IPS DF 6.9 (cell line): ENCODE measurements at places on chromosomes 2 and 18.

DNA sequence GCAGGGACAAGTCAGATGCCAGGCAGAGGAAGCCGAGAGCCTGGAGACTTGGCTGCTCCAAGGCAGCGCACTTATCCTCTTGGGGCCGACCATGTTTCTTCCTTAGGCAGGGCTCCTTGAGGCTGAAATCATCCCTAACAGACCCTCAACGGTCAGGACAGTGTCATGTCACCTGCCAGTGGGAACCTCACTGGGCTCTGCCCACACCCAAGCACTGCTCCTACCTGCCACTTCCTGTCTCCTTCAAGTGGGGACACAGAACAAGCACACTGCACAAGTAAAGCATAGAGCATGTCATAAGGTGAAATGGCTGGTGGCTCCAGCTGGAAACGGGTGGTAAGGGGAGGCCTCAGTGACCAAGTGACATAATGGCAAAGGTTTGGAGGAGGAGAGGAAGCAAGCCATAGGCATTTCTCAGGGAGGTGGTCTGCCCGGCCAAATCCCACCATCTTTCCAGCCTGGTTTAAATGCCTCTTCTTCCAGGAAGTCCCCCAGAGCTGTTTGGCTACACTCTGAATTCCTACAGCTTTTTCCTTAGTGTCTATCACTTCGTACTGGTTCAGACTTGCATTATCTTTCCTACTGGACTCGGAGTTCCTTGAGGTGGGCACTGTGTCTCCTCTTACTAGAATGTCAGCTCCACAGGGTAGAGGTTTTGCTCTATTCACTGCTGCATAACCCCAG lies 7.3 kb upstream of the ATOH8 start:
- no peaks in the 10 kb centered on the region for H3K36me3 ChIP-seq
- no peak overlapping the region for H3K27ac ChIP-seq
- H3K4me1 ChIP-seq, result no peaks in the 10 kb centered on the region
- H3K4me3 ChIP-seq, result no peak overlapping the region
- DNase-seq, result no peak

DNA sequence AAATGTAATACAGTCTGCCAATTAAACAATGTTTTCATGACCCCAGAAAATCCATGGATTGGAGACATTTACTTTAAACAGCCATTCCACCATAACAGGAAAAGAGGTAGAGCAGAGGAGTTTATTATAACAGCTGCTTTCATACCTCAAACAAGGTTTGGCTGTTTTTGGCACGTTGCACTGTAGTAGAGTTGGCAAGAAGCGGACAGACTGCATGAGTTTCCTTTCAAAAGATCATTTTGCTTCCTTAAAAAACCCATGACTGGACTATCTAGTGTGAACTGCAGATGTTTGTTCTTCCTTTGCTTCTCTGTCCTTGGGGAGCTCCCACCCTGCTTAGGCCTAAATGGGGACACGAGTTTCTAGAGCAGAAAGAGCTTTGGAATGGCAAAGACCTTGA lies 108.5 kb upstream of the THOC1 start:
- no peaks in the 10 kb centered on the region for H3K4me1 ChIP-seq
- H3K4me3 ChIP-seq, result no peak overlapping the region
- H3K27ac ChIP-seq, result no peak overlapping the region
- no peaks in the 10 kb centered on the region for H3K27me3 ChIP-seq

DNA sequence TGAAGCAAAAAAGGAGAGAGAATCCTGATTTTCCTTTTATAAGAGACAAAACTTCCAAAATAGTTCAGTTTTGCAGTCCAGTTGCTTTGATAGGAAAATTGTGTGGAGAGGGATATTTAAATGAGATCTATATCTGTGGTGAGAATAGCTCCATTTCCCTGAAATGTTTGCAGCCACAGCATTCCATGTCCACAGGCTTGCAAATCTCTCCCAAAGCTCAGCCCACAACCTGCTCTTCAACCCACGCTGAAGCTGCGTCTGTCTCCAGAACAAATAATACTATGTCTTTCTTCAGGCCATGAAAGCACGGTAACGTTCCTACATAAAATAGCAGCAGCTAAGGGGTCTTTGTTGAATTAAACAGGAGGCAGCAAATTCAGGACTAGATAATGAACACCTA lies 31.8 kb downstream of the TMEM17 start:
- no peak for DNase-seq
- no peak overlapping the region for H3K27ac ChIP-seq
- peaks cover 4% of the 10 kb centered on the region for H3K4me1 ChIP-seq
- no peaks in the 10 kb centered on the region; the same call in 1 of the 2 replicates for H3K36me3 ChIP-seq
- no peaks in the 10 kb centered on the region for H3K27me3 ChIP-seq
- H3K4me3 ChIP-seq, result no peak overlapping the region

DNA sequence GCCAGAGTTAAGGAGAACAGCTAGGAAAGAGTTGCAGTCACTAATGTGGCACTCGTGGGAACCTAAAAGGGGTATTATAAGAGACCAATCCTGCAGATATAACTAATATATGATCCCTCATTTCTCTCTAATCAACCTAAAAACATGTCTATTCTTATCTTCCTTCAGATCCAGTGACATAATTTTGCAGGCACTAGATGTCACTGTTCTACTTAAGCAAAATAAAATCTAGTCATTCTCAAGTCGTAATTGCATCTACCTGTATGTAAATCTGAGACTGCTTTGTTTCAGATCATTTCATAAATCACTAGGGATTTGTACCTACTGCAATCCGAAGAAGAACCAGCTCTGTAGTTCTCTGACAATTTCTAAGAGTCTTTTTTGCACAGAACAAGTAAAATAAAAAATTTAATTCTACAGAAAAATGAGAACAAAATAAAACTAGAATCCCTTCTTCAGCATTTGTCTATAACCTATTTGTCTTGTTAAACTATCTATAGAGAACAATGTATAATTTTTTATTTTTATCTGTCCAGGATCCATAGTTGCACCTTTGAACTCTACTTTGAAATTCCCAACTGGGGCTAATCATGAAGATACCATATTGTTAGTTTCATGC lies 56.5 kb upstream of the ERBB4 start:
- H3K36me3 ChIP-seq, result no peaks in the 10 kb centered on the region
- DNase-seq, result no peak
- H3K4me3 ChIP-seq, result no peak overlapping the region
- H3K27ac ChIP-seq, result no peak overlapping the region
- no peaks in the 10 kb centered on the region for H3K4me1 ChIP-seq
- no peaks in the 10 kb centered on the region for H3K27me3 ChIP-seq

DNA sequence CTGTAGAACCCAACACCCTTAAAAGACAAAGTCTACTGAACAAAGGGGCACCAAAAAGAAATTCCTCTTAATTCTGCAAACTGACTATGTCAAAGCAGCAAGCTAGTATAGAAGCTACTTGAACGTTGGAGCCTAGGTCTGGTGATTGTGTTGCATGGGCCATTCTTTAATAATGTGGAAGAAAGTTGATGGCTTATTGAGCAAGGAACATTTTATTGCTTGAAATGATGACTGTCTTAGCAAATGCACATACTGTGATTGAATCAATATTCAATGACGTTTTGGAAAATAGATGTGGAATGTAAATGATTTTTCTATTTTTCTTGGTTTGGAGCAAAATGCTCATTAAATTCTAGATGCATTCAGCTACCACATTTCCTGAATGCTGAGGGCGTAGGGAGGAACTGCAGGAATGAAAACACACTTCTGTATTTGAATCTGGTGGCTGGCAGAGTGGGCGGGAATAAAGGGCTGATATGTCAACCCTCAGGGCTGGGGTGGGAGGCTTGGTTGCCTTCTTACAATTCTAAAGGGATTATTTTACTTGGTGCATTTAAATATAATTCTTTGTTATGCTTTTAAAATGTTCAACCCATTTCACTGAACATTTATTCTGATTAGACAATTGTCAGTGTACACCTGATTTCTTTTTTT lies 26.5 kb downstream of the MYO3B start:
- no peaks in the 10 kb centered on the region for H3K36me3 ChIP-seq
- H3K27ac ChIP-seq, result no peak overlapping the region
- H3K4me1 ChIP-seq, result no peaks in the 10 kb centered on the region
- DNase-seq, result no peak
- no peaks in the 10 kb centered on the region for H3K27me3 ChIP-seq

DNA sequence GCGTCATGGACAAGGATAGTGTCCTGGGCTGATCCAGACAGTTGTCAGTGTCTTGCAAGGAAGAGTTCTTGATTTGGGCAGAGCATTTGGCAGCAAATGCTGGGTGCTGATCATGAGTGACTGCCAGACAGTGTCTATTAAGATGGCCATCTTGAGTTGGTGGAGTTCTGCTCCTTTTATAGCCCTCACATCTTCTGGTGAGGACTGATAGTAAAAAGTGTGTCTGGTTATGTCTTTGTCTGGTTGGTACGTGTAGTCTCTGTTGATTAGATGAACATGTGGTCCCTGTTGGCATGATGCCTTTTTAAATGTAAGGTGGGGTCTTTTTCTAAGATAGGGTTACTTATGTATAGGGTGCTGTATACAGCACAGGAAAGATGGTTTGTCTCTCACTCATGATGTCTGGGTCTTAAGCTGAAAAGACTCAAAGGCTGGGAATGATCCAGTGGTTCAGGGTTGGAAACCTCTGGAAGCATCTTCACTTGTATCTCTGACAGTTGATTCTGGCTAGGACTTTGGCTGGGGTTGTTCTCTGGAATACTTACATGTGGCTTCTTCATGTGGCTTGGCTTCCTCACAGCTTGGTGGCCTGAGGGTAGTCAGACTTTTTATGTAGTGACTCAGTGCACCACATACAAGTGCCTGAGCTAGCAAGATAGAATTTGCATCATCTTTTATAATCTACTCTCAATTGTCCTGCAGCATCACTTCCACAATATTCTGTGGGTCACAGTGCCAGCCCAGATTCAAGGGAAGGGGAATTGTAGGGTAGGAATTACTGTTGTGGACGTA lies 11.8 kb downstream of the MTX2 start:
- H3K4me1 ChIP-seq, result no peaks in the 10 kb centered on the region
- no peak for DNase-seq
- no peak overlapping the region for H3K27ac ChIP-seq
- no peaks in the 10 kb centered on the region for H3K27me3 ChIP-seq

- H3K36me3 ChIP-seq, result no peaks in the 10 kb centered on the region
- H3K27me3 ChIP-seq, result no peaks in the 10 kb centered on the region
- no peak for DNase-seq
- H3K27ac ChIP-seq, result no peak overlapping the region
- H3K4me1 ChIP-seq, result no peaks in the 10 kb centered on the region
- H3K4me3 ChIP-seq, result no peak overlapping the region
These were observed 84.6 kb downstream of the PLCL1 start for GRCh38 chr2:197889041-197889440.

DNA sequence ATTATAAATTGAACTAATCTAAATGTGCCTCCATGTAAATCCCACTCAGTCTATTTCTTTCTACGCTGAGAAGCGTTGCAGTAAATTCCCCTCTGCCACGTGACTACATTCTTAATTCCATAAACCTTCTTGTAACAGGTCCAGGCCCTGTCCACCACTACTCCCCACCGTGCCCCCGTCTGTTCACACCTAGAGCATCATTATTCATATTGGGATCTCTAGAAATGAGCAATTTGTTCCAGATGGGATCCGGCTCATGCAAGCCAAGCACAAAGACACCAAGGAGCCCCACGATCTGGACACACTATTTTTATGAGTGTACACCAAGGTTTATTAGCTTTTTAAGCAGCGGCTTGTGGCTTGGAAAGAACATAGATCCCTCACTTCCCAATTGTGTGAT lies 38.2 kb downstream of the BOLA3 start:
- H3K4me1 ChIP-seq, result peaks cover 3% of the 10 kb centered on the region; the same call in 1 of the 2 replicates
- no peak for DNase-seq
- no peaks in the 10 kb centered on the region for H3K36me3 ChIP-seq
- no peak overlapping the region for H3K27ac ChIP-seq
- no peaks in the 10 kb centered on the region for H3K27me3 ChIP-seq

DNA sequence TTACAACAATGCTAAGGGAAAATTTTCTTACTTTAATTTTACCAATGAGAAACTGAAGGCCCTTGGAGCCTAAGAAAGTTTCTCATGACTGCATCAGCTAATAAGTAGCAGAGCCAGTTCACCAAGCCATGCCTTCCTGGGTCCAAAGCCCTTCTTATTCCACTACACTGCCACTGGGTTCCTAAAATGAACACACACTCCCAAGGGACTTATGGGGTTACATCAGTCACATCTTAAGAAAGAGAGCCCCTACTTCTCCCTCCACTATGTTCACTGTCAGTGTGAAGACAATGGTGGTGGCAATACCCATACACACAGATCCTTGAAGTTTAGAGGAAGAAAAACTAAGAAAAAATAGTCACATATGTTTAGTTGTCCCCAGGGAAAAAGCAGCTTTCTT lies 20.6 kb downstream of the MBD2 start:
- H3K4me3 ChIP-seq, result no peak overlapping the region
- no peaks in the 10 kb centered on the region for H3K27me3 ChIP-seq
- peaks cover 4% of the 10 kb centered on the region; the same call in 1 of the 2 replicates for H3K36me3 ChIP-seq
- no peaks in the 10 kb centered on the region for H3K4me1 ChIP-seq
- no peak for DNase-seq
- H3K27ac ChIP-seq, result no peak overlapping the region

DNA sequence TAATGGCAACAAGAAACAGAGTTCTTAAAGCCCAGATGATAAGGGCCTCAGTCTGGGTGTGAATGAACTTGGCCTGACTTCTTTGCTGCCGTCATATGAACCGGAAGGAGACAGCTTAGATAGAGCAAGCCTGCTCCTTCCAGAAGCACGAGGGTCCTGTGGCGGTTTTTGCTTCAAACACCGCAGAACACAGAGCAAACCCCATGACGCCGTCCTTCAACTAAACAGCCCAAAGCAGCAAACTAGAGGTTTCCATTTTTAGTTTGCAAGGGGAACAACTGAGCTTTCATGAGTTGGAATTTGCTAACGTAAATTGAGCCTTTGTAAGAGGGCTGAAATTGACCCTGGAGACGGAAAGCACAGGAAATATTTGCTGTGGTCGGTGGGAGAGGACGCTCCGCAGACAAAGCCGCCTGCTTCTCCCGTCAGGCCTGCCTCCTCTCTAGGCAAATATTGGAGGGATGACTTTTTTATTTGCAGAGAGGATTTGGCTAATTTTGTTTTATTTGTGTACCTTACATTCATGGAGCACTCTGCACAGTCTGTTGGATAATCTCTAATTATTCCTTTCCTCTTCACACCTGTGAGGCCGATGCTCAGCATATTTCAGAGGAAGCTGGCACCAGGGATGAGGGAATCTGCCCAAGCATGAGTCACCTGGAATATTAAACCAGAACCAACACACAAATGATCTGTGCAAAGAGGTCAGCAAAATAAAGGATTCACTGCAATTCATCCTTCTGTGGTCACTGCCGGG lies 134.0 kb upstream of the NCK2 start:
- H3K27me3 ChIP-seq, result no peaks in the 10 kb centered on the region
- H3K4me1 ChIP-seq, result no peaks in the 10 kb centered on the region
- H3K27ac ChIP-seq, result no peak overlapping the region
- no peak overlapping the region for H3K4me3 ChIP-seq

DNA sequence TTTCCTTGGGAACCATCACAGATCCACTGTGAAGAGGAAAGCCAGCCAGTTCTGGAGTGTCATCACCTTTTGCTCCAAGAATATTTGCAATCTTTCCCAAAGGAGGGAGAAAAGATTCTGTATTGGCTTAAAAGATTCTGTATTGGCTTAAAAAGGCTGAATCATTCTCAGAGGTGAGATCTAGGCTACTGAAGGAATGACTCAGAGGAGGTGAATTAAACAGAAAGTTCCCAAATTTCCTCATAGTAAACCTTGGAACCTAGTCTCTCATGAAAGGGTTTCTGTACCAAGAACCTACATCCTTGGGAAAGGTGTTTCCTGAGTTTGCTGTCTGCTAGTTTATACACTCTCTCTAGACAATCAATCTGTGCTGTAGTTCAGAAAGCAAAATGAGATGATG lies 34.1 kb upstream of the GRB14 start:
- no peak overlapping the region for H3K4me3 ChIP-seq
- no peak overlapping the region for H3K27ac ChIP-seq
- no peak for DNase-seq
- no peaks in the 10 kb centered on the region for H3K36me3 ChIP-seq
- no peaks in the 10 kb centered on the region for H3K4me1 ChIP-seq
- no peaks in the 10 kb centered on the region for H3K27me3 ChIP-seq
